ENCODE measurements at places on chromosomes 7 and 10.

GRCh38 chr10:68043030-68043429 lies 32.1 kb downstream of the HERC4 start:
- DNase-seq = no peak

- DNase-seq = peak; percentile 93
These were observed 25.9 kb downstream of the ZNF775 start for GRCh38 chr7:150404805-150405583.

DNA sequence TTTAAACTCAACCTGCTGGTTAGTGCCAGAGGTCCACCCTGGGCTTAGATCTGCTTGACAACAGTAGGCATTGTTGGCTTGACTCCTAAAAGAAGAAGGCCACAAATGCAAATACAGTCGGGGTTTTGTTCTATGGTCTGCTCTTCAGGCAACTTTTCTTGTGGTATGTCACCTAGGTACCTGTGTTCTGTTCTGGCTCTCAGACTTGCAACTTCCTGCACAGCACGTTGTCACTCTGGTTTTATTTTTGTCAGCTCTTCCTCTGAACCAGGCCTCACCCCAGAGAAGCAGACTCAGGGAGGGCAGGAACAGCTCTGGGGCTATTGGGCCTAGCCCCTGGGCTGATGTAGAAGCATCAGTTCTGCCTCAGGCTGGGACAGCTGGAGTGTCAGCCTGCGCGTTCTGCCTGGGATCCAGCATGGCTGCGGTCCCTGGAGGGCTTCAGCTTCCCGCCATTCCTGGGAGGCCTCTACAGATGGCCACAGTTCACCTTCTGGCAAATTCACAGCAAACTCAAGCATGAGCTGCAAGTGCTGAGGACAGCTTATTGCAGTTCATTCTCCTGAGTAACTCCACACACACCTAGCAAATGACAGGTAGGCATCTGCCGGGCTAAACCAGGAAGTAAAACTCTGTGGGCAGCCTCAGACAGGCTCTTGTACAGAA lies 11.0 kb upstream of the PDCD4 start:
- DNase-seq = no peak

DNA sequence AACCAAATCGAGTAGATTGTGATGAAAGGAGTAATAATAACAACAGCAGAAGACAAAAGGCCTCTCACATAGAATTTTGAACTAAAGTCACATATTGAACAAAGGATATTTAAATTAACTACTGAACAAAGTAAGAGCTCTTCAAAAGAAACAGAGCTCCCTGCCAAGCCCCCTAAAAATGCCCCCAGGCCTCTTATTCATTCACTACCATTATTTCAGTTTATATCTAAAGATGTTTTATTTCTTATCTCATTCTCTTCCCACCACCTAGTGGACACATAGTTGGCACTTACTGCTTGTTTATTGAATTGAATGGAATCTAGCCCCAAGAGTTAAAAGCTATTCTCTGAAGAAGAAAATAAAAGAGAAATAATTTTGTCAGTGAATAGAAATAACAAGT lies 37.4 kb downstream of the VCL start:
- DNase-seq = peak; percentile 66

DNA sequence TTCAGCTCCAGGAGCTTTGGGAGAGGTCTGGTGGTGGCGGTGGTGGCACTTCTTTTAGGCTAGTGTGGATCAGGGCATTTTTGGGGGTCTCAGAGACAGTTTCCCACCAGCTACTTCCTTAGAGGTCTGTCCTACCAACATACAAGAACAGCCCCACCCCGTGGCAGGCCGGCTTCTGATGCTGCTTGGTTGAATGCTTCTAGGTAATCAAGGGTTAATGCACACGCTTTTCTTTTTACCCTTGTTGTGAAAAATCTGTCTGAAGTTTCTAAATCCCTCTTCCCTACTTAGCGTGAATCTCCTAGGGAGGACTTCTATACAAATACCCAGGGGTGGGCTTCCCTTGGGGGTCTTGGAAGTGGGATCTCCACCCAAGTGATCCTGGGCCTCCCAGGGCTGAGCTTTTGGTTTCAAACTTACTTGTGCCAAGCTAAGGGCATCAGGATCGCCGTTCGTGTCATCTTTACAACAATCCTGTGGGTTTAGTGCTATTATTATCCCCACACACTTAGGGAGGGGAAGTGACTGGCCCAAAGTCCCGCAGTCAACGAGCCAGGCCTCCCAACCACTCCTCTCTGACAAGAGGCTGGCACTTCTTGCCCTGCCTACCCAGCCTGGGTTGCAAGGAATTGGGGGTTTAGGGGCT lies 1.7 kb downstream of the SH2B2 start:
- peak; percentile 50 for DNase-seq

GRCh38 chr7:133275446-133276095 lies 22.7 kb downstream of the EXOC4 start:
- DNase-seq = no peak

DNA sequence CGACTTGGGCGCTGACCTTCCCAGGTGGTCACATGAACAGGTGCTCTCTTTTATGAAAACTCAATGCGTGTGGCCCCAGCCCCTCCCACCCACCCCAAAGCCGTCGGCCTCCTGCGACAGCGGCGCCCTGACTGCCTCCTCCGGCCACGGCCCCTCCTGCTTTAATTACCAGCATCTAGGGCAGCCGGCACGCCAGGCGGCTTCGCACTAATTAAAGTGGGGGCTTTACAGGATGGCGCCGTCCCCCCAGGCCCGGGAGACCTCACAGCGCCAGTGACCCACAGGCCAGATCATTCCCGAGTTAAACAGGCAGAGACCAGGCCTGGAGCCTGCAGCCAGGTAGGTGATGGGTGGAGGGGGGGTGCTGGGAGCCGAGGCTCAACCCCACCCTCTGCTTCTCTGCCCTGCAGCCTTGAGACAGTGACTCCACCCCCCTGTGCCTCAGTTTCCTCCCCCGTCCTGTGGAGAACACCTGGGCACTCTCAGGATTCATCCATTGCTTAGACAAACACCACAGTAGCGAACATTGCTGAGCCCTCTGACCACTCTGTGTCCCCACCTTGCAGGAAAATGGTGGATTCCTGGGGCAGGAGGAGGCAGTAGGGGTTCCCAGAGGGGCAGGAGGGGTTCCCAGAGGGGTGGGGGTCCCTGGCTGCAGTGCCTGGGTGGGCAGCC lies 100.8 kb downstream of the MICALL2 start:
- no peak for DNase-seq

- no peak for DNase-seq
These were observed 423.7 kb downstream of the DPP6 start for GRCh38 chr7:154475864-154476263.

GRCh38 chr10:108411894-108412293 lies 1247.4 kb upstream of the SORCS1 start:
- DNase-seq = peak; percentile 51

GRCh38 chr7:3196629-3197400 lies 104.2 kb upstream of the SDK1 start:
- DNase-seq = no peak

GRCh38 chr7:104005197-104005596 lies 15.7 kb upstream of the RELN start:
- no peak for DNase-seq

GRCh38 chr10:86363184-86363832 lies 3.3 kb downstream of the GRID1 start:
- peak; percentile 49 for DNase-seq

DNA sequence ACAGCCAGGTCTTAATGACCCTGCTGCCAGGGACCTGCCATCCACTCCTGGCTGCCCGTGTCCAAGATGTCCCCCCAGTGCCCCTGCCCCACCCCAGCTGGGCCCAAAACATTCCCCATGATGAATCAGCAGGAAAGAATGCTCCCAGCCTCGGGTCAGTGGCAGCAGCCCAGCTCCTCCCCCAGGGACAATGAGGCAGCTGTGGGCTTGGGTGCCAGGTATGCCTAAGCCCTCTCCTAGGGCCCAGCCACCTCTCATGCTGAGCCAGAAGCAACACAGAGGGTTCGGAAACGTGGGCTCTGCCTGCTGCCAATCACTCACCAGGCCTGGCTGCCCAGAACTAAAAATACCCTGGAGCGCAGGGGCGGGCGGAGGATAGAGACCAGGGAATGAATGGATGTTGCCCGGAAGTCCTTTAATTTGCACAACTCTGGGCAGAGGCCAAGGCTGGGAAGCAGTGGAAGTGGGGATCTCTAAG lies 1.5 kb upstream of the LOXL4 start:
- no peak for DNase-seq

DNA sequence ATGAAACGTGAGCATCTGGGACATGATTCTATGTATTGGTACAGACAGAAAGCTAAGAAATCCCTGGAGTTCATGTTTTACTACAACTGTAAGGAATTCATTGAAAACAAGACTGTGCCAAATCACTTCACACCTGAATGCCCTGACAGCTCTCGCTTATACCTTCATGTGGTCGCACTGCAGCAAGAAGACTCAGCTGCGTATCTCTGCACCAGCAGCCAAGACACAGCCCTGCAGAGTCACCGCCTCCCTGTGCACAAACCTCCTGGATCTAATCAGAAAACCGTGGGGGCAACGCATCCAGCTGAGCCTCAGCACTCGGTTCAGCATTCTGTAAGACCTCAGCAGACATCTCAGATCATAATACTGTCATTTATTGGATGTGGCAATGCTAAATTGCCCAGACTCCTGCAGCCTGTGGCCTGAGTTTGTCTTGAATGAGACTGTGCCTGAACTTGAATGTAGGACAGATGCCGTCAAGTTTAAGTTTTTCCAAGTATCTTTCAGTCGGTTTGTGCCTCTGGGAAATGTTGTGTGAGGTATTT lies 41.5 kb upstream of the PRSS58 start:
- DNase-seq = no peak

DNA sequence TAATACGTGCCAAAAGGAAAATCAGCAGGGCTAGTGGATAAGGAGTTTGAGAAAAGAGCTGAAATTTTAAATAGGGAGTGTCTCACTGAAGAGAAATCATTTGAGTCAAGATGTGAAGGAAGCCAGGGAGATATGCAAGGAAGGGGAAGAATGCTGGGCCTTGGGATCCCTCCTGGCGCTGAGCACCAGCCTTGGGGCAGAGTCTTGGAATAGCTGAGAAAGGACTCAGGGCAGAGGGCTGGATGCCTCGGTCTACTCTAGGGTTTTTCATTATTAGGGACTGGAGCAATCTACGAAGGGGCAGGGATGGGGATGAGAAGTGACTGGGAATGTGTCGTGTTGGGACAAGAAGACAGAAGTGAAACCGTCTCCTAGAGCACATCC lies 484 bp downstream of the ZWINT start:
- DNase-seq = no peak

DNA sequence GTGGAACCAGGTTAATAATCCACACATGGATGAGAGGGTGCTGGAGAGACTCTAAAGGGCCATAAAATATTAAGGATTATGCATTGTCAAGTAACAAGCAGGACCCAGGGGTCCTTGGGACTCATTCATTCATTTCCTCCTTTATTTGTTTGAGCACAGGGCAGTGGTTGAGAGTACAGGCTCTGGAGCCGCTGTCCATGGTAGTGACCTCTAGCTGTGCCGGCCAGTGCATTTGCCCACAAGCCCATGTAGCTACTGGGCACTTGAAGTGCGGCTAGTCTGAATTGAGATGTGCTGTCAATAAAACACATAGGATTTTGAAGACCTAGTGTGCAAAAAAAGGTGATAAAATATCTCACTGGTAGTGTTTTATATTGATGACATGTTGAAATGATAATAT lies 137.6 kb downstream of the C10orf105 start:
- DNase-seq = peak; percentile 33

- peak; percentile 79 for DNase-seq
These were observed 4.1 kb downstream of the IMPDH1 start for GRCh38 chr7:128405471-128406313.

- DNase-seq = no peak
These were observed 114.1 kb downstream of the LHFPL3 start for GRCh38 chr7:104442481-104442880.

- DNase-seq = no peak
These were observed 339.9 kb downstream of the SFMBT2 start for GRCh38 chr10:7070950-7071349.

DNA sequence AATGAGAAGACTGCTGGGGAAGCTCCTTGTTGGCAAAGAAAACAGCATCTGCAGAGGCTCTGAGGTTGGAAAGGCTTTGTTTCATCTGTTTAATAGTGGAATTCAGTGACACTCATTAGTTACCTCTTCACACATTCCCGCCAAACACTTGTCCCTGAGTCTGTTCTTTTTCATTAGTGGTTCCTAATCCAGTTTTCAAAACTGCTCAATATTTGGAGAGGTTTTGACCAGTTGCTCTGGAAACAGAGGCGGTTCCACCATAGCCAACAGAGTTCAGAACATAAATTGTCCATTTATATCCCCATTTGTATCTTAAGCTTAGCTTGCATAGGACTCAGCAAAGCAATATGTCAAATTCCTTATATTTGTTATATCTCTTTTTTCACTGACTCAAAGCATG lies 754.6 kb downstream of the AUTS2 start:
- DNase-seq = no peak

DNA sequence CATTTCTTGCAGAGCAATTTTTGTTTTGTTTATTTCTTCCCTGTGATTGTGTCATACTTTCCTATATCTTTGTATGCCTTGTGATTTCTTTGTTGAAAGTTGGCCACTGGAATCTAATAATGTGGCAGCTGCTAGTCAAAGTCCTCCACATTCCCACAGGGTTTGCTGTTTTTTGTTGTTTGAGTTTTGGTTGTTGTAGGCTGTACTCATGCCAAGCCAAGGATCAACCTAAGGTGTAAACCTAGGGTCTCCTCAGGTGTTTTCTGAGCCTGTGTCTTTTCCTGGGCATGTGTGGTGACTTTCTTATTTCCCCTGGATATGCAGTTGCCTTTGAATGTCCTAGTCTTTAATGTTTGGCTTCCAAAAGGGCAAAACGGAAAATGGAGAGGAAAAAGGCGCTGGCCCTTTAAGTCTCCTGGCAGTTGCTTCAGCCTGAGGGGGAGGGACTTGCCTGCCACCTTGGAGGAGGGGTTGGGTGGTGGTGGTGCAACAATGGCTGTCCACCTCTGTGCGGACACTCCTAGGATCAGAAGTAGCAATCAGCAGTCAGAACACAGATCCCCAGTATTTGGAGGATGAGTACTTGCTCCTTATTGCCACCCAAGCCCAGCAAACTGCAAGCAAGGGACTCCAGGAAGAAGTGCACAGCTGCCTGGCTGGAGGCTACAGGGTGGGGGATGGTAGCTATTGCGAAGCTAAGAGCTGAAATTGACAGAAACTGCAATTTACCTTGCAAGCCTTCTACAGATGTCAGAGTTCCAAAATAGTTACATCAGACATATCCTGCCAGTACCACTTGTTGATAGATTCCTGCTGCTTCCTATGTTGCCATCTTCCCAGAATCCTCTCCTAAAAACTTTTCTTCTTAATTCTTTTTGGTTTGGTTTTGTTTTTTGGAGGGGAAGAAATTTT lies 5.6 kb upstream of the ZNF518A start:
- peak; percentile 65 for DNase-seq

- no peak for DNase-seq
These were observed 35.9 kb upstream of the SKAP2 start for GRCh38 chr7:26900251-26900650.

- DNase-seq = no peak
These were observed 68.8 kb upstream of the ABLIM1 start for GRCh38 chr10:114726820-114727271.

- DNase-seq = no peak
These were observed 59.8 kb downstream of the ENTPD1 start for GRCh38 chr10:95815701-95816240.

- peak; percentile 41 for DNase-seq
These were observed 319.0 kb downstream of the GRID1 start for GRCh38 chr10:86047588-86047987.

Measured in hematopoietic multipotent progenitor cell treated with erythropoietin and hydrocortisone succinate and interleukin-3 and kit ligand, for 4 days (in vitro differentiated cells).